ENCODE measurements at places on chromosomes 5 and 9.

DNA sequence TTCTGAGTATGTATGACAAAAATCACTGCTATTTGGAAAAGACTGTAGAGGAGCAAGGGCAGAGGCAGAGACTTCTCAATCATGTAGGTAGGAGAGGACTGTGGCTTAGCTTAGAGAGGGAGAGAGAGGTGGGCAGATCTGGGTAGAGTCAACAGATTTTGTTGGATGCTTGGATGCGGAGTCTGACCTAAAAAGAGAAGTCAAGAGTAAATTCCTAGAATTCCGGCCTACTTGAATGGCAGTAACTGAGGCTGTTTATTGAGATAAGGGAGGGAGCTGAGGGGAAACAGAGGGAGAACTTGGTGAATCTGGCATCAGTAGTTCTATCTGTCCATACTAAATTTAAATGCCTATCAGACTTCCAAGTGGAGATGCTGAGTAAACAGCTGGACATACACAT, 2.4 kb downstream of the TICAM2 start:
- H3K4me1 ChIP-seq, result peaks cover 7% of the 10 kb centered on the region
- H3K27me3 ChIP-seq, result no peaks in the 10 kb centered on the region
- H3K4me3 ChIP-seq, result peak overlapping the region; percentile 20
- no peak for DNase-seq

- H3K36me3 ChIP-seq, result no peaks in the 10 kb centered on the region
- no peak for DNase-seq
- H3K27ac ChIP-seq, result no peak overlapping the region
- peaks cover 3% of the 10 kb centered on the region for H3K27me3 ChIP-seq
These were observed 4.5 kb upstream of the PLPP6 start for GRCh38 chr9:4657426-4658159.

- H3K4me1 ChIP-seq, result peaks cover 26% of the 10 kb centered on the region
- peak overlapping the region; percentile 7 for H3K27ac ChIP-seq
- H3K27me3 ChIP-seq, result peaks cover 25% of the 10 kb centered on the region
- peak overlapping the region; percentile 86 for H3K4me3 ChIP-seq
These were observed 216.5 kb downstream of the PDZD2 start for GRCh38 chr5:31855134-31856040.

DNA sequence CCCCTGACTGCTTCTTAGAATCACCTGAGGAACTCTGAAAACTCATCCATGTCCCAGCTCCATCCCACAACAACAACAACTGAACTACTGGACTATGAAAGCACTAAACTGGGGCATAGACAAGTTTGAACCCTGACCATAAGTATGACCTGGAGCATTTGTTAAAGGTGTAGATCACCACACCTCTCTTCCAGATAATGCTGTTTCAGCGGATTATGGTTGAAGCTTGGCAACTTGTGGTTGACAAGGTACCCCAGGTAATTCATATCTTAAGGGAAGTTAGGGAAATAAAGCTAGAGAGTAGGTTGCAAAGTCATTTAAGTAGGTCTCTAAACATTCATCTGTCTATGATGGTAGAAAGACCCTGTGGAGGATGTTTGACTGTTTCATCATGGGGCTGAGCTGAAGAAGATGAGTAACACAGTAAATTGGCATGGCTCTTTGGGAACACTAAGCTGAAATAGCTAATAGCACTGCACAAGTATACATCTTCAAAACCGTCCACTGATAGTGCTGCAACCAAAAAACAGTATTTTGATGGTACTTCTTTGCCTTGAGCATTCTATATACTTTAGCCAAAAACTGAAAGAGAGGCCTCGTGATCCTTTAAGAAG, 80.2 kb downstream of the TMEM174 start:
- H3K36me3 ChIP-seq, result no peaks in the 10 kb centered on the region
- no peak for DNase-seq
- H3K27ac ChIP-seq, result no peak overlapping the region

GRCh38 chr9:22037954-22038690, 29.0 kb upstream of the CDKN2B start:
- no peaks in the 10 kb centered on the region for H3K4me1 ChIP-seq
- no peak overlapping the region for H3K4me3 ChIP-seq

- H3K36me3 ChIP-seq, result no peaks in the 10 kb centered on the region
- H3K4me1 ChIP-seq, result peaks cover 5% of the 10 kb centered on the region
- no peak overlapping the region for H3K4me3 ChIP-seq
- no peak overlapping the region for H3K27ac ChIP-seq
- no peaks in the 10 kb centered on the region for H3K27me3 ChIP-seq
- no peak for DNase-seq
These were observed 26.7 kb downstream of the F2R start for GRCh38 chr5:76742583-76742982.

DNA sequence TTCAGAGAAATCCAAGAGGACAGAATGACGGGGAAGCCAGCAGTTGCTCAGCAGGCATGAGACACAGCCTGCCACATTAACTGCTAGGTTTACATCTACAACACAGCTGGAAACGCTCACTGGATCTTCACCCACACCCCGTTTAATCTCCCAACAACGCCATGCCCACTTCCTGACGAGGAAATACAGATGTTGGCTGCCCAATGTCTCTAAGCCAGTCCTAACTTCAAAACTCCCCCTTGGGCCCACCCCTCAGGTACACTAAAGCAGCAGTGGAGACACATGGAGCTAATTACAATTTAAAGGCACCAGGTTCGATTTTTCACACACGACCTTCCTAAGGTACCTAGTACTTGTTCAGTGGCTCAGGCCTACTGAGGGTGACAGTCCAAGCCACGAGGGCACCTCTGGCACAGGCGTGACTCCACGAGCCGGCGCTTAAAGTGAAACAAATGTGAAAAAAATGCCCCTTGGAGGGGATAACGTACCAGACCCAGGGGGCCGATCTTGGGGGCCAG, 904 bp downstream of the RPL12 start:
- peaks cover 3% of the 10 kb centered on the region for H3K27me3 ChIP-seq
- H3K4me1 ChIP-seq, result peaks cover 30% of the 10 kb centered on the region
- H3K4me3 ChIP-seq, result peak overlapping the region; percentile 96
- no peak for DNase-seq
- H3K36me3 ChIP-seq, result peaks cover 53% of the 10 kb centered on the region

DNA sequence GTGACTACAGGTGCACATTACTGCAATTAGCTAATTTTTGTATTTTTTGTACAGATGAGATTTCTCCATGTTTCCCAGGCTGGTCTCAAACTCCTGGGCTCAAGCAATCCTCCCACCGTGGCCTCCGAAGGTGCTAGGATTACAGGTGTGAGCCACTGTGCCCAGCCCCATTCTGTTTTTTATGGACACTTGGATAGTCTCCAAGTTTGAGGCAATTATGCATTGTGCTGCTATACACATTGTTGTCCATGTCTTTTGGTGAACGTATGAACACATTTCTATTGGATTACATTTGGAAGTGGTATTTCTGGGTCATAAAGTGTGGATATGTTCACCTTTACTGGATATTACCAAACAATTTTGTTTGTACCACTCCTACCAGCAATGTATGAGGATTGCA, 22.4 kb upstream of the PLPP1 start:
- H3K4me1 ChIP-seq, result peaks cover 13% of the 10 kb centered on the region
- H3K4me3 ChIP-seq, result no peak overlapping the region
- DNase-seq, result no peak
- no peaks in the 10 kb centered on the region for H3K27me3 ChIP-seq

DNA sequence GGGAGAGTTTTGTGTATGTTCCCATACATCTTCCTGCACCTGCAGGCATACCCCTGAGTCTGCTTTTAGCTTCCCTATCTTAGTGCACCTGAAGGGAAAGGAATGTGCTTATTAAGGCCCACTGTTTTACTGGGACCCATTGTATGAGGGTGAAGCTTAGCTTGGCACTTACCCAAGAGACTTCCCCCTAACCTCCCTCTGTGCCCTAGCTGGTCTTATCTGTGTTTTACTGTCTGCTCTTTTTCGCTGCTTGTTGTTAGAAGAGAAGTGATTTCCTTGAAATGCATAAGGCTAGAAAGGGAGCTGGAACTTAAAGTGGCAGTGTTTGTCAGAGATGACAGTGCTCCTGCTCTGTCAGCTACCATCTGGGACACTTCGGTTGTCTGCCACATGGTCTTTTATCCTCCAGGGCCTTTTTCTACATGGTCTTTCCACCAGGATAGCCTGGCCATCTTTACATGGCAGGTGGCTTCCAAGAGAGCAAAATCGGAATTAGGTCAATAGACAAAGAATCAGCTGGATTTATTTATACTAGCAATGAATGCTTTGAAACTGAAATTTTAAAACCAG, 122.5 kb upstream of the SLC44A1 start:
- no peaks in the 10 kb centered on the region for H3K36me3 ChIP-seq
- peaks cover 5% of the 10 kb centered on the region for H3K4me1 ChIP-seq
- no peak for DNase-seq
- no peak overlapping the region for H3K4me3 ChIP-seq
- H3K27ac ChIP-seq, result no peak overlapping the region
- no peaks in the 10 kb centered on the region for H3K27me3 ChIP-seq

GRCh38 chr9:26773056-26773455, 119.5 kb downstream of the CAAP1 start:
- no peaks in the 10 kb centered on the region for H3K27me3 ChIP-seq
- H3K27ac ChIP-seq, result no peak overlapping the region
- no peak for DNase-seq
- H3K4me3 ChIP-seq, result no peak overlapping the region

DNA sequence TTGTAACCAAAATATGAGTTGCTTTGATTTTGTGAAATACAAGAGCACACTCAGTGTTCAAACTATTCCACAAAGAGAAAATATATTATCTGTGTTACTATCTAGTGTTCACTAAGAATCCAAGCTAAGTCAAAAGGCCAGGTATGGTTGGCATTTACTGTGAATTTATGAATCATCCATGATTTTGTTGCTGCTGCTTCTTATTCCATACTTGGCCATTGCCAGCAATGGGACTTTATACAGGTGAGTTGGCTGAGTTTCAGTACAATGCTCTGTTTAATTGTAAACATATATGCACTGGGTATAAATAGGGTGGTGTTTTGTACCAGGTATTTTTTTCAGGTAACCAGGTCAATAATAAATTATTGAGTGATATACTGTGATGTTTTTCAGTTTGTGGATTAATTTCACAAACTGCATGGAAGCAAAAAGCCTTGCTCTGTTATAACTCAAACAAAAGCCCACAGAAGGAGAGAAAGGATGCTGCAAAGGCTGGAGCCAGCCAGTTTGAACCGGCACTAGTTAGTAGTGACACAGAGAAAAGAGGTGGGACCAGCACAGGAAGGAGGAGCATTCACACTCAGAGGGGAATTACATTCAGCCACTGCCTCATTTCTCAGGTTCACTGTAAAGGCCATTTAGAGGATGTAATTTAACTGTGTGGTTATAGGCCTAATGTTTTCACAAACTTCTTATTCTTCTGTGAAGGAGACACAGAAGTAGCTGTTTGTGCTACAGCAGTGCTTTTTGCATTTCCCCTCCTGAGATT, 381.8 kb downstream of the ADGRV1 start:
- H3K27me3 ChIP-seq, result no peaks in the 10 kb centered on the region
- no peak for DNase-seq
- H3K36me3 ChIP-seq, result peaks cover 4% of the 10 kb centered on the region
- peak overlapping the region; percentile 5 for H3K4me3 ChIP-seq

DNA sequence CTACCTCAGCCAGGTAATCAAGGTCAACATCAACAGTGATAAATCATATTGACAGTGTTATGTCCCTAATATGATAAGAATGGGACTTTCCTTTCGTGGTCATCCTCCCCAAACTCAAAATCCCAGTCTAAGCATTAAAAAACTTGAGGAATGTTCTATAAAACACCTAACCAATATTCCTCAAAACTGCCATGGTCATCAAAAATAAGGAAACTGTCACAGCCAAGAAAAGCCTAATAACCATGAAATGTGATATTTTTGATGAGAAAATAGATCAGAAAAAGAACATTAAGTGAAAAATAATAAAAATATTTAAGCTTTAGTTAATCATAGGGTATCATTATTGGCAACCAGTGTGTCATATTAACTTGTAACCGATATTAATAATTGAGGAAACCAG, 232.1 kb upstream of the ATP10B start:
- peaks cover 4% of the 10 kb centered on the region for H3K4me1 ChIP-seq
- no peaks in the 10 kb centered on the region for H3K27me3 ChIP-seq
- no peaks in the 10 kb centered on the region for H3K36me3 ChIP-seq
- H3K27ac ChIP-seq, result no peak overlapping the region

DNA sequence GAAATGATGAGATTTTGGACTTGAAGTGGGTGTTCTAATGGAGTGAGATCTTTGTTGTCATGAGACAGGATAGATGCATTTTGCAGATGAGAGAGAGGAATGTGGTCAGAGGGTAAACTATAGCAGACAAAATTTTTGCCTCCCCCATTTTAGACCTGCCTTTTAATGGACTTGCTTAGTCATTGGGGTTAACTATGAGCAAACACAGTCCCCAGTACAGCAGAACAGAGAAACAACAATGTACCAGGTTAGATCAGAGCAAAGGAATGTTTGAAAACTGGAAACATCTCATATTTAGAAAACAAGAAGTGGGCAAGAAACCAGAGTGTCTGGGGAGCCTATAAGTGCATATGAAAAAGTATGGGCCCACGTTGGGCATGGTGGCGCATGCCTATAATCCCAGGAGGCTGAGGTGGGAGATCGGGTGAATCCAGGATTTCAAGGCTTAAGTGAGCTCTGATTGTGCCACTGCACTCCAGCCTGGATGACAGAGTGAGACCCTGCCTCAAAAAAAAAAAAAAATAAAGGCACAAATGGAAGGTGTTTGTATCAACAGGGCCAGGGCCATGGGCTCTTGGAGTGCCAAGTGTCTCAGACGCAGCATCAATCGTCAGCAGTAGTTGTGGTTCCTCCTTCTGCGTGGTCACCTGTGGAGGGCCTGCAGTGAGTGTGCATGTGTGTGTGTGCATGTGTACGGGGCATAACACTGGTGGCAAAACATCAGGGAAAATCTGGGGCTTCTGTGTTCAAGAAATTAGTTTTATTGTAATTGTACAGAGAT, 214.4 kb upstream of the S1PR3 start:
- no peaks in the 10 kb centered on the region for H3K36me3 ChIP-seq
- DNase-seq, result no peak
- H3K27ac ChIP-seq, result peak overlapping the region; percentile 14

GRCh38 chr5:171270136-171270535, 38.9 kb upstream of the TLX3 start:
- no peaks in the 10 kb centered on the region for H3K27me3 ChIP-seq
- no peak overlapping the region for H3K4me3 ChIP-seq
- H3K27ac ChIP-seq, result no peak overlapping the region
- H3K4me1 ChIP-seq, result peaks cover 7% of the 10 kb centered on the region
- no peaks in the 10 kb centered on the region for H3K36me3 ChIP-seq
- DNase-seq, result no peak

GRCh38 chr9:83385317-83385716, 152.9 kb downstream of the FRMD3 start:
- no peaks in the 10 kb centered on the region for H3K27me3 ChIP-seq
- H3K4me3 ChIP-seq, result no peak overlapping the region
- no peaks in the 10 kb centered on the region for H3K4me1 ChIP-seq
- DNase-seq, result no peak
- H3K27ac ChIP-seq, result no peak overlapping the region

Measured in type B pancreatic cell (in vitro differentiated cells).